ENCODE measurements at places on chromosomes 6 and 20. TPM values are rescaled to one million over a fixed set of nuclear protein-coding genes. Genes with fewer than 3 reads are reported as not detected.

GRCh38 chr20:43840382-43841070 lies 74.1 kb upstream of the TOX2 start:
- peak; percentile 67 for DNase-seq

- peak; percentile 89 for DNase-seq
These were observed 45.1 kb downstream of the OGFRL1 start for GRCh38 chr6:71333697-71334096.

GPX5 gene
- not detected for total RNA-seq

DNA sequence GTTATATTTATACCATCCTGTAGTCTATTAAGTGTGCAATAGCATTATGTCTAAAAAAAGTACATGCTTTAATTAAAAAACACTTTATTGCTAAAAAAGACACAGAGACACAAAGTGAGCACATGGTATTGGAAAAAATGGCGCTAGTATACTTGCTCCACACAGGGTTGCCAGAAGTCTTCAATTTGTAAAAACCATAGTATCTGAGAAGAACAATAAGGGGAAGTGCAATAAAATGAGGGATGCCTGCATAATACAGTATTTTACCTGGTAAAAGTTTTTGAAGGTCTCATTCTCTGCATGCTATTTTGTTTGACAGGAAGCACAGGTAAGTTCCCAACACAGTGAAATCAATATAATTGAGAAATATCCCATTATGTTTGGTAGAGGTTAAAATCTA lies 1.6 kb downstream of the NOX3 start:
- DNase-seq: no peak

GRCh38 chr6:138468320-138469015 lies 30.8 kb downstream of the NHSL1 start:
- DNase-seq: peak; percentile 54

- peak; percentile 72 for DNase-seq
These were observed 24.7 kb downstream of the MYT1 start for GRCh38 chr20:64188682-64189529.

GOPC gene
- 23.0 TPM for total RNA-seq

PAX1 gene
- total RNA-seq: not detected

SLC52A3 gene
- total RNA-seq: 0.57 TPM

SNX21 gene
- 35.8 TPM for total RNA-seq

DNA sequence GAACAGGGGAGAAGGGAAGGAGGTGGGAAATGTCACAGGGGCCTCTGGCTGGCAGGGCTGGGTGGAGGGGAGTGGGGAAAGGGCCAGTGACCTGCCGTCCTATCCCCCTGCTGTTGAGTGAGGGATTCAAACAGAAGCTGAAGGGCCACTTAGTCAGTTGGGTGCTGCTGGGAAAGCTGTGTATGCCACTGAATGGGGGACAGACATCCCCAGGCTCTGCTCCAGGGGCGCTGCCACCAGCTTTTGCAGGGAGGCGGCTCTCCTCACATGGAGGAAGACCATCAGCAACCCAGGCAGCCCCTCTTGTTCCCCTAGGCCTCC lies 50.0 kb downstream of the MDGA1 start:
- no peak for DNase-seq

- DNase-seq: no peak
These were observed 985.1 kb downstream of the HACE1 start for GRCh38 chr6:103874575-103874974.

DNA sequence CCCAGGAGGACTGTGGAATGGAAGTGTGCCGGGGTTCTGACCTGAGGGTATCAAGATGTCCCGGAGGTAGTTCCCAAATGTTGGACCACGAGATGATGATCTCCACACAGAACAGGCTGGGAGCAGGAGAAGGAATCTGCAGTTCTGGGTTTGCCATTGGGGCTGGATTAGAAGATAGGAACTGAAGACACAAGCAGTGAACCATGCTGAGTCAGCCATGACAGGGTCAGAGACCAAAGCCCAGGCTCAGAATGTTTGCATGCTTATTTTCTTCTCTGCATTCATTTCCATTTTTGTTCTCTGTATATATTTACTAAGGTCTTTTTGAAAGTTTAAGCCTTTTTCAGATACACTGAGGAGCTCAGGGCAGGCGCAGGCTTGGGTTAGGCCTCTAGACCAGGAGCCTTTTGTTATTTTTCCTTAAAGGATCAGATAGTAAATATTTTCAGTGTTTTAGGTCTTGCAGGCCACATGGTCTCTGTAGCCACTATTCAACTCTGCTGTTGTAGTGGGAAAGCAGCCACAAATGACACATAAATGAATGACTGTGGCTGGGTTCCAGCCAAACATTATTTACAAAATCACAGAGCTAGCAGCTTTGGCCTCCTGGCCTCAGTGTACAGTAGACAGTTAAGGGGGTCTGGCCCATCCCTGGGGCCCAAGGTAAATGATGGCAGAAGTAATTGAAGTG lies 28.5 kb downstream of the SLC35D3 start:
- no peak for DNase-seq

TP53TG5 gene
- total RNA-seq: not detected

HMGCLL1 gene
- 0.20 TPM for total RNA-seq

- no peak for DNase-seq
These were observed 245.9 kb upstream of the HS3ST5 start for GRCh38 chr6:114588726-114589125.

DNA sequence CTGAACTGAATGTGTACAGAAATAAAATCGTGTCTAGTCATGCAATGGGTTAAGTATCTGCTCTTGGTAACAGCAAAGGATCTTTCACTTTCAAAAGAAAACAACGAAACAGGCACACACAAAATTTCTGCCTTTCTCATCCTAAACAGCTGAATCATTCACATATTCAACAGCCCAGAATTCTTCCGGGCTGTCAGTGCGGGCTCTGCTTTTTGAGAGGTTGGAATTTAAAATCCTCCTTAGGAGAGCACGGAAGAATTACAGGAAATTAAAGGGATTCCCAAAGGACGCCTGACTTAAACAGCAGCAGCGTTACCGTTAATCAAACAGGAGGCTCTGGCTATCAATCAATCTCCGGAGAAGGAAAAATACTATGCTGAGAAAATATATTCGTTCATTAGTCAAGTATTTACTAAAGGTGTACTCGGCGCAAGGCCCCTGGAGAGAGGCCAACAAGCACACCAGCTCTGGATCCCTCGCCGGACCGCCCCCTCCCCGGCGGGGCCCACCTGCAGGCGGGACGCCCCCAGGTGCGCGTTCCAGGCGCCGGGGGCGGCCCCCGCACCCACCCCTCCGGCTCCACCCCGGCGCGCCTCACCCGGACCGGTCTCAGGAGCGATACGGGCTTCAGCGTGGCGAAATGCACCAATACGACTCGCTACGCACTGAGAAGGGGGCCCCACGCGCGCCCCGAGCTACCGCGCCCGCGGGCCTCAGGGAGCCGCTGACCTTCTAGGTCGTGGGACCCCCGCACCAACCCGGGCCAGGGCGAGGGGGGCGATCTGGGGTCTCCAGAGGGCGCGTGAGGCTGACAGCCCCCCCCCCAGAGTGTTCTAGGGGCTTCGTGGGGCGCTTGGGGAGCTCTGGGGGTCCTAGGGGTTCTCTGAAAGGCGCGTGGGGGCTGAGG lies 1.0 kb downstream of the NAPB start:
- peak; percentile 80 for DNase-seq

RAB23 gene
- total RNA-seq: 60.5 TPM

- no peak for DNase-seq
These were observed 80.1 kb downstream of the PAK5 start for GRCh38 chr20:9758752-9759151.

GRCh38 chr6:68226460-68226859 lies 408.6 kb upstream of the ADGRB3 start:
- DNase-seq: peak; percentile 46

DNA sequence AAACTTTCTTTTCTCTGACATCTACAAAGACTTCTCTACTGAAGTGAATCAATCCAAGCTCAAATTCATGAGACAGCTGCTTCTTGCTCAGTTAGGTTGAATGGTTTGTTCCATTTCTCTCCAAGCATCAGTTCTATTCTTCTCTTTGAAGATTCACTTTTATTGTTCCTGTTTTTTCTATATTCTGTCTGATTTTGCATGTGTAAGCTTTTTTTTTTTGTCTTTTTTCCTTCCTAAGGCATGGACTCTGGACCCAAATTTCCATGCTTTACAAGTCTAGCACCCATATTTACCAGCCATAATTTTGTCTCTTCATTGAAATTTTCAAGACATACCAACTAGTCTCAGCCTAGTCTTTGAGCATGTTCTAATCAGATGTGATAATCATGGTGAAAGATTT lies 25.9 kb upstream of the STXBP5 start:
- DNase-seq: no peak

CST5 gene
- total RNA-seq: not detected

DNA sequence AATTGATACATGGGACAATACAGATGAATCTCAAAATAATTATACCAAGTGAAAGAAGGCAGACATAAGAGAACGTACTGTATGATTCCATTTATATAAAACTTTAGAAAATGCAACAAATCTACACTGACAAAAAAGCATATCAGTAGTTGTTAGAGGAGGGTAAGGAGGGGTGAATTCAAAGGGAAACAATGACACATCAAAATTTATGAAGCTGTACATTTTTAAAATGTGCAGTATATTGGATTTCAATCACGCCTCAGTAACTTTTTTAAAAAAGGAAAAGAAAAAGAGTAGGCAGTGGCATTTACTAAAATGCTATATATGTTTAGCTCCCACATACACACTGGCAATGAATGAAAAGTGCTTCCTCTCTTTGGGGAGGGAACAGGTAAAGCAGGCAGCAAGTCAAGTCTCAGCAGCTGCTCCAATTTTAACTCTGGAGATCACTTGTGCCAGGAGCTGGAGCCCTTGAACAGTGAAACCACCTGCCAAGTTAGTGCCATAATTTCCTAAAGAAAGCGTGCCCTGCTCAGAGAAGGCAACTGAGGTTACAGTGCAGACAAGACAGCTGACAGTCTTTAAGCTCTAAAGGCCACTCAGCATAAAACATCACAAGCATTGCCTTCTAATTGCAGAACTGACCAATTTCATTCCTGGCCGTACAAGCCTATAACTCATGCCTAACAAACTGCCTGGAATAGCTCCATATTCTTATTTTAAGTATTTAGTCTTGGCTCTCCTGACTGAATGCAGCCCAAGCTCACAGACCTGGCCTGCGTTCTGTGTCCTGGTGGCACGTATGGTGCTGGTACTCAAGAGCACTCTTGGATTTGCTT lies 10.9 kb downstream of the FKBP1A start:
- no peak for DNase-seq

DNA sequence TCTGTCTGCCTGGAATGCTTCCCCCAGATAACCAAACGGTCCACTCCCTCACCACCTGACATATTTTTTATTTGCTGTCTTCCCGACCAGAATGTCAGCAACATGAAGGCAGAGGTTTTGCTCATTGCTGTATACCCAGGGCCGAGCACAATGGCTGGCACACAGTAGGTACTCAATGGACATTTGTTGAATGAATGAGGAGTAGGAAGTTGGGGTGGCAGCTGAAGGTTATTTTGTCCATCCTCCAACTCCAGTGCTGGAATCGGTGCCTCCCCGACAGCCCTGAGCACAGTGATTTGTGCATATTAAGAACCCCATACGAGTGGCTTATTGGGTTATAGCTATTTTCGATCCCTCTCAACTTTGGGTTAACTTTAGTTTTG lies 10.3 kb downstream of the DUSP15 start:
- no peak for DNase-seq

- peak; percentile 42 for DNase-seq
These were observed 25.3 kb upstream of the HECA start for GRCh38 chr6:139109558-139109957.

DNA sequence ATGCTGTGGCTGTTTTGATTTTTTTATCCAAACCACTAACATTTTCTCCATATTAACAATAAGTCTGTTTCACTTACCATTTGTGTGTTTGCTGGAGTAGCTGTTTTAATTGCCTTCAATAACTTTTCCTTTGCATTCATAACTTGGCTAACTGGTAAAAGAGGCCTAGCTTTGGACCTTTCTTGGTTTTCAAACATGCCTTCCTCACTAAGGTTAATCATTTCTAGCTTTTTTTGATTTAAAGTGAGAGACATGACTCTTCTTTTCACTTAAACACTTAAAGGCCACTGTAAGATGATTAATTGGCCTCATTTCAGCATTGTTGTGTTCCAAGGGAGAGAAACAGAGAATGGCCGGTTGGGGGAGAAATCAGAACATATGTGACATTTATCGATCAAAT lies 2.9 kb downstream of the WFDC12 start:
- no peak for DNase-seq

CLVS2 gene
- total RNA-seq: not detected

DNA sequence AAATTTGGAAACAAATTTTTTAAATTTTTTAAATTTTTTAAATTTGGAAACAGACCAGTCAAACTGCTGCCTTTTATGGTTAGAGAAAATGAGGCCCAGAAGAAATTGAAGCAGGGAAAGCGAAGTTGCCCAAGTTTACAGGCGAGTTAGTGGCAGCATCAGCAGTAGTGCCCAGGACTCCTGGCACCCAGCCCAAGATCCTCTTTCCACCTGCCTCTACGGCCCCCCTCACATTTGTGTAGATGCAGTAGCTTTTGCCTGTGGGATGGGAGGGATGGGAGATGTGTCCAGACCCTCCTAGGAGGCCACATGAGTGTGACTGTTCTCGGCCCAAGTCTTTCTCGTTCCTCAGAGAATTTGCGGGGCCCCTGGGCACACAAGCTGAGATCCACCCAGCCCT lies 49.8 kb downstream of the HNF4A start:
- DNase-seq: peak; percentile 42

C6orf163 gene
- total RNA-seq: not detected

DNA sequence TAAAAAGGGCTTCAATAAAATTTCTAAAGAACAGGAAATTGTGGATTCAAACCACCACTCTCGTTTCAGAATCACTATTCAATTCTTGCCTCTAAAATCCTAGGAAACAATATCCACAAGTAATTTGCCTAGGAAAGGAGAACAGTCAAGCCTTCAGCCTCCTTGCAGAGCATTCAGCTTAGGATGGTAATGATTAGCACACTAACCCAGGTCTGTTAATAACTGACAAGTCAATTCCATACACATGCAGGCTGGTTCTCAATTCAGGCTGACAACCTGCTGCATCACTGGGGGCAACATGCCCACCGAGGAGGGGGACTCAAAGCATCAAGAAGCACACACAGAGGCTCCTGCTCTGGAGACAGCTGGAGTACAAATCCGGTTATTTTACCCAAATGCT lies 57.6 kb downstream of the GMDS start:
- DNase-seq: no peak

DNA sequence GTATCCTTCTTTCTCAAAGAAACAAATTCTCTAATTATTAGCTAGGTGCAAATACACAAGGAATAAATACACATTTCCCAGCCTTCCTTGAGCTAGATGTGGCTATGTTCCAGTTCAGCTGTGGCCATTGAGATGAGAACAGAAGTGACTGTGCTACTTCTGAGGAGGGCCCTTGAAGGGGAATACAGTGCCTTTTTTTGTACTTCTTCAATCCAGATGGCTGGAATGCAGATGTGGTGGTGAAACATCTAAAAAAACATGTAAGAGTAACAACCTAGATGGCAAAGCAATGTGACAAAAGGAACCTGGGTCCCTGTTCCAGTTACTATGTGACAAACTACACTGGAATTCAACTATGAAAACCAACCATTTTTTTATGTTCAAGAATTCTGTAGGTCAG lies 115.4 kb upstream of the DST start:
- DNase-seq: peak; percentile 65

C6orf52 gene
- 0.44 TPM for total RNA-seq
